ENCODE measurements at places on chromosomes 11 and 22.

- DNase-seq: no peak
Measured at GRCh38 chr22:47094861-47095330, 332.4 kb downstream of the TBC1D22A start.

DNA sequence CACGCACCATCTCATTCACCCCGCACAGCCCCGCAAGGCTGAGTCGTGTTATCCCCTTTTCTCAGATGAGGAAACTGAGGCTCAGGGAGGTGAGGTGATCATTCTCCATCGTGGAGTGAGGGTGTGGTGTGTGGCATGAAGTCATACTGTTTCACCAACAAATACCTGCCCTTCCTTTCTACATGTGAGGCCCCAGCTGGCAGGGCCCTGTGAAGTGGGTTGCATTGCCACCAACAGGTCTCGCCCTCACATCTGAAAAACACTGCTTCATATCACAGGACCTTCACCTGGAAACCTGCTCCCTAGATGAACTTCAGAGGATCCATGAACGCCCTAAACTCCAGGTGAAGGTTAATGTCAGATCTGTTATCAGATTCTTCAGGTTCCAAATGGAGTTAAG is 4.3 kb downstream of the SSTR3 start:
- no peak for DNase-seq

DNA sequence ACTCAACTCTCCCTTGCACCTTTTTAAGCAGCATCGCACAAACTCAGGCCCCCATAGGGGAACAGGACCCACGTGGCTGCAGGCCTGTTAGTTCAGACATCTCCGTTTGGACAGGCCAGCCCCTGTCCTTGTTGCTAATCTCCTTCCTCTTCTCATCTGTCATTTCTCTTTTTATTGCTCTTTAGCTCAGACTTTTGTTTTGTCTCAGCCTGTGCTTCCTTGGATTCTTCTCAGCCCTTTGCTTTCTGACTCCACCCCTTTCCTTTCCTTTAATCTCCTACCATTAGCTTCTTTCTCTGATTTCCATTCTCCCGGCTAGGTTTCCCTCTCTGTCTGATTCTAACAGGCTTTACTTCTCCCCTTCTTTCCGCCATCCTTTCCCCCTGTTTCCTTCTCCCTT is 68.7 kb downstream of the SCN3B start:
- DNase-seq: no peak

- DNase-seq: no peak
Measured at GRCh38 chr11:10609636-10610035, 41.2 kb upstream of the LYVE1 start.

DNA sequence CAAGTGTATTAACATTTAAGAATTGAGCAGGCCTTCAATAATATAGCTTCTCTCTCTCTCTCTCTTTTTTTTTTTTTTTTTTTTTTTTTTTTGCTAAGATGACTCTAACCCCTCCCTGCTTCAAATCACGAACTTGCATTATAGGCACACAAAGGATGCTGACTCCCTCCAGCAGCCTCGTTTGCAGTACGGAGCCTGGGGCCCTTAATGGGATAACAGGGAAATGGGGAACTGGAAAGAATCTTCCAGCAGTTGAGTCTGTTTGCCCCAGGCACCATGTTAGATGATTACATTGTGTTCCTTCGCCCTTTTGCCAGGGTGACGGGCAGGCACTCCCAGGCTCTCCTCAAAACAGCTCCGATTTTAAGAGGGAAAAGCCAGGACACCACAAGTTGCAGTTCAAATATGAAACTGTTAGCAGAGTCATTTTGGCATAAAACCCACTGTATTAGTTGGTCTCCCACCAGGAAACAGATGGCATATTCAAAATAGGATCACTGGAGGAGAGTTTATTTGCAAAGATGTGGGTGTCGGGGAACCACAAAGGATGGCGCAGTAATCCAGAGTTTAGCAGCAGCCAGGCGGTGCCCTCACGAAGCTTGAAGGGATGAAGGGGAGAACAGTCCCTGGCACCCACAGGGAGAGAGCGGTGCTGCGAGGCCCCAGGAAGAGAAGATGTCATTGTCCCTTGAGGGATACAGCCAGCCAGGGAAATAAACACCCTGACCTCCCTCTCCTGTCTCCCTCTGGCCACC is 26.5 kb upstream of the TREH start:
- peak; percentile 47 for DNase-seq

GRCh38 chr11:38990139-38990538 is 2392.1 kb upstream of the RAG2 start:
- no peak for DNase-seq

DNA sequence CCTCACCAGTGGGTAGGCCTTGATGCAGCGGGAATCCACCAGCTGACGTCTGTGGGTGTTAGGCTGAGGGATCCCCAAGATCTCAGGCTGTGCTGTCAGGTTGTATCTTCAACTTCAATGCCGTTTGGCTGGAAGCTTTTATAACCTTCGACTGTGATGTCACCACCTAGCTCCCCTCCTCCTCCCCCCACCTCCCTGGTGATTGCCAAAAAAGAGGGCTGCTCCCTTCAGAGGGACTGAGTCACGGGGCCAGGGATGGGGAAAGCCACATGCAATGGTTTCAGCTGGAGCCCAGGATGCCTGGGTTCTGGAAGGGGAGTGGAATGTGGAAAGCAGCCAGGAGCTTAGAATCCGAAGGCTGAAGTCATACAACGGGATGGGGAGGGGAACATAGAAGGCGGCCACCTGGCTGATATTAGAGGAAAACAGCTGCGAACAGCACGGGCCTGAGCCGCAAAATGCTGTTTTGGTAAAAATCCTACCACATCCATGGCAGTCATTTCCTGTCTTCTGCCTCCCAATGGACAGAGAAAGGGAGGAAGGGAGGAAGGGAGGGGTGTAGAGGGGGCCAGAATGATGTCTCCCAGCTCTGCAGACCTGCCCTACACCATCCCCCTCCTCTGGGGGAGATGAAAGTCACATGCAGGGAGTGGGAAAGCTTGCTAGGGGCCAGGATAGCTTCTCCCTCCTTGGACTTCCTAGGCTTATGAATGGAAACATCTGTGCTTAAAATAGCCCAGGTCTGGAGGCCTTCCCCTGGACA is at the start of gene LRRN4CL:
LRRN4CL (minus strand) TSS at position 110 of the 763 bp plus-strand sequence. CDS start 1,022 bp downstream, outside the sequence.
- DNase-seq: peak; percentile 41

DNA sequence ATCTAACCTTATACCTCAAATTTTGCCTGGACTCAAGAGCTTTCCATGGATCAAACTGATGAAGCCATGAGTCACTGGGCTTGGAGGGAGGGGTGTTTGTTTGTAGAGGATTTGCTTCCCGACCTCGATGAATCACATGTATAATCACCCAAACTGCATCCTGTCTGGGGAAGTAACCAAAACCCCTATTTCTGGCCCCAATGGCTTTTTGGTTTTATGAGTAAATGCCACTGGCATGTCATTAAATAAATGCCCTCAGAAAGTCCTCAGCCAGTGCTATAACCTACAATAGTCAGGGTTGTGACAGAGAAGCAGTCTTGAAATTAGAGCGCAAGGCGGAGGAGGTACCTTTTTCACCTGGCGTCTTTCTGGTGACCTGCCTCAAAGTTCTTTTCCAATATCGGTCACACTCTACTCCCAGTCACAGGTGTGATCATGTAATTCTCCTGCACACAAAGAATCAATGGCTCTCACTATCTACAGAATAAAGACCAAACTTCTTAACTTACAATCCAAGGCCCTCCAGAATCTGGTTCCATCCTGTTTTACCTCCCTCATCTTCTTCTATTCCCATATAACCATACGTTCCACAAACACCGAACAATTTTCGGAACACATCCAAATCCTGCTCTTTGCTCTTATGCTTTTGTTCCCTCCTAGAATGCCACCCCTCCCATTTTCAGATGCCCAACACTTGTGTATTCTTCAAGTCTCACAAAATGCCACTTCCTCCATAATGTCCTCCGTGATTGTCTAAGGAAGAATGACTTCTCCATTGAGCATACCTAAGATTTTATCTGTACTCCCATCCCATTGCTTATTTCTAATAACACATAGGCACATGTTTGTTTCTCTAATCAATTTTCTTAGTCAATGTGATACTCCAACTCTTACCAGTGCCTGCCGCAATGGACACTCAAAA is 81.3 kb upstream of the BLID start:
- DNase-seq: no peak

DNA sequence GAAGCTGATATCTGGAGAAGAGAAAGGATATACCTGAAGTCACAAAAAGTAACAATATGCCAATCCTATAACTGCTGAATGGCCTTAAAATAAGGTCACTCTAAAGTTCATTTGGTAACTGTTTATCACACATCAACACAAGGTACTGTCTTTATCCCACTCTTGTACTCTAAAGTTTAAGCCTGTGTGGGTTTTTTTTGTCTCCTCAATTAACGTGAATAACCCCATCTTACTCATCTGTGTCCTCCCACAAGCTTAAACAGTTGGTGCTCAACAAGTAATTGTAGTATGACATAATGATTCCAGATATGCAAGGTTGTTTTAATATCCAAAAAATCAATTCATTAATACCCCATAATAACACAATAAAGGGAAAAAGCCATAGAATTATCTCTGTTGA is 42.1 kb downstream of the PAK1 start:
- DNase-seq: no peak

DNA sequence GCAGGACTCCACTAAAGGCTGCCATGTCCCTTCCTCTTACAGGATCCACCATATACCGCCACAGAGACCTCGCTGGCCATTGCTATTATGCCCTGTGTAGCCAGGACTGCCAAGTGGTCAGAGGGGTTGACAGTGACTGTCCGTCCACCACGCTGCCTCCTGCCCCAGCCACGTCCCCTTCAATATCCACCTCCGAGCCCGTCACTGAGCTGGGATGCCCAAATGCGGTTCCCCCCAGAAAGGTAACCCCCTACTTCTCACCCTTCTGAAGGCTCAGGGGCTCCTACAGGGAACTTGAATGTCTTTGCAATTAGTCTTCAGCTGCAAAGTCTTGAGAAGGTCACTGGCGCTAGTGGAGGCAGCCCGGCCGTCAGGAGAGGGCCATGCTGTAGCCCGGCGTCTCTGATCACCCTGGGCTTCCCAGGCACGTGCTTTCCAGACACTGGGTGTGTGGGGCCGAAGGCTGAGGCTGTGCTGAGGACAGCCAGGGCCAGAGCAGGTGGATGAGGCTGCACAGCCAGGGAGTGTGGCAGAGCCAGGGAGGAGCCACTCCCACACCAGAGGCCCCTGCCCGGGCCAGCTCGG is 30.0 kb upstream of the MUC5B start:
- DNase-seq: no peak

DNA sequence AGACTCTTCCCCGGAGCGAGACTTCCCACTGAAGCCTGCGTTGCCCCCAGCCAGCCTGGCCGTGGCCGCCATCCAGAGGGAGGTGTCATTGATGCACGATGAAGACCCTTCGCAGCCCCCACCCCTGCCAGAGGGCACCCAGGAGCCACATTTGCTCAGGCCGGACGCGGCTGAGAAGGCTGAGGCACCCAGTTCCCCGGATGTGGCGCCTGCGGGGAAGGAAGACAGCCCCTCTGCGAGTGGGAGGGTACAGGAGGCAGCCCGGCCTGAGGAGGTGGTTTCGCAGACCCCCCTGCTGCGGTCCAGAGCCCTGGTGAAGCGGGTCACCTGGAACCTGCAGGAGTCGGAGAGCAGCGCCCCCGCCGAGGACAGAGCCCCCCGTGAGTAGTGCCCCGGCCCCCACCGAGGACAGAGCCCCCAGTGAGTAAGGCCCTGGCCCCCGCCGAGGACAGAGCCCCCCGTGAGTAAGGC is 6.4 kb downstream of the IRF7 start:
- DNase-seq: no peak

DNA sequence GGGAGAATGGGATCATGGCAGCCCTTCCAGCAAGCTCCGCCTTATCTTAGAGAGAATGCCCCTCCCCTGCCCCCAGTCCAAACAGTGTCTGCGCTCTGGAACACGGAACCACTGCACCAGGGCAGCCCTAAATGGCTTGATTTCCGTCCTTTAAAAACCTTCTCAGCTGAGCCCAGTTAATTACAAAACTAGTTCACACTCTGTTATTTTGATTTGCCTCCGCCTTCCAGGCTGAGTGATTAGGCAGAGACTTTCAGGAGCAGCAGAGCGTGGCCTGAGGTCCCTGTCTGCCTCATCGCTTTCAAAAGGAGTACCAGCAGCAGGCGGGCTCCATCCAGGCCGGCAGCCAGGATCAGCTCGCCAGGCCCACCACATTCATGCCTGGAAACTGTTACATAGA is 313.0 kb downstream of the BRD1 start:
- peak; percentile 56 for DNase-seq

- no peak for DNase-seq
Measured at GRCh38 chr11:120098503-120099020, 39.4 kb downstream of the TRIM29 start.

GRCh38 chr22:46364341-46365165 is 29.0 kb downstream of the TRMU start:
- no peak for DNase-seq

GRCh38 chr11:4027746-4028145 is 66.9 kb upstream of the RRM1 start:
- DNase-seq: no peak

DNA sequence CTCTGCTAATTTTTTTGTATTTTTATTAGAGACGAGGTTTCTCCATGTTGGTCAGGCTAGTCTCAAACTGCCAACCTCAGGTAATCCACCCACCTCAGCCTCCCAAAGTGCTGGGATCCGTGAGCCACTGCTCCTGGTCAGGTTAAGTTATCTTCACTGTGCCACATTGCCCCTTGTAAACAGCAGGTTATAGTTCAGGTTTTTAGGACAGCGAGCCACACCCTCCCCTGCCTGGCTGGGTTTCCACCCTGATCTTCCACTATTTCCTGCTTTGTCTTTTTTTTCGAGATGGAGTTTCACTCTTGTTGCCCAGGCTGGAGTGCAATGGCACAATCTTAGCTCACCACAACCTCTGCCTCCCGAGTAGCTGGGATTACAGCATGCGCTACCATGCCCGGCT is 16.1 kb downstream of the ACO2 start:
- no peak for DNase-seq

DNA sequence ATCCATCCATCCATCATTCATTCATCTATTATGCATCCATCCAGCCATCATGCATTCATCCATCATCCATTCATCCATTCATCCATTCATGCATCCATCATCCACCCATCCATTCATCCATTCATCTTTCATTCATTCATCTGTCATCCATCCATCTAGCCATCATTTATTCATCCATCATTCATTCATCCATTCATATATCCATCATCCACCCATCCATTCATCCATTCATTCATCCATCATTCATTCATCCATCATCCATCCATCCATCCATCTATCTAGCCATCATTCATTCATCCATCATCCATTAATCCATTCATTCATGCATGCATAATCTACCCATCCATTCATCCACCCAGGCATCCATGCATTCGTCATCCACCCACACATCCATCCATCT is 1450.3 kb downstream of the TBC1D22A start:
- no peak for DNase-seq

DNA sequence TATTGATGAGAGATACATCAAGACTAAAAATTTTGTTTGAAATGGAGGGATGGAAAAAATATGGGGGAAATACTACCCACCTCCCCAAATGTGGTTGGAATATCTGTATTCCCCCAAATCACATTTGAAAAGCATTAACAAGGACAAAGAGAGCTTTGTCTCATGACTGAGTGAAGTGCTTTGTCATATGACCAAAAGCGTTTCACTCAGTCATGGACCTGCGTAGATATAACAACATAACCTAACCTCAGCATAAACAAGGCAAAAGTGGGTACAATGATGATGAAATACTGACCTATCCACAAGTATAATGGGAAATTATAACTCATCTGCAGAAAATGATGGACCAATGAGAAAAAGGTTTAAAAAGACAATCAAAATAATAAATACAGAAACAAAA is 418.3 kb downstream of the TBC1D22A start:
- no peak for DNase-seq

All from G401 (cell line).